Hypothalamus (tissue), 51 donors: ENCODE measurements at places on chromosomes 1 and 21.

- DNase-seq = no peak
Measured at GRCh38 chr1:214550013-214550856, 1.2 kb downstream of the PTPN14 start.

DNA sequence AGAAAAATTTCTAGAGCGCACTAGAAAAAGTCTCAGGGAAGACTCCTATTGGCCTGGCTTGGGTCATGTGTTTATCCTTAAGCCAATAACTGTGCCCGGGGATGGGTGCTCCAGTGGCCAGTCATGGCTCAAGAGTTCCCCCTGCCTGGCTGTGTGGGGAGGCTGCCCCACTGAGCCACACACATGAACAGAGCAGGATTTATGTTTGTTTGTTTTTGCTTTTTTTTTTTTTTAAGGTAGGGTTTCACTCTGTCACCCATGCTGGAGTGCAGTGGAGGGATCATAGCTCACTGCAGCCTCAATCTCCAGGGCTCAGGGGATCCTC lies 21.8 kb downstream of the EDN2 start:
- no peak for DNase-seq

GRCh38 chr1:158998781-158999161 lies 10.9 kb upstream of the IFI16 start:
- DNase-seq = no peak

- no peak for DNase-seq
Measured at GRCh38 chr1:193264313-193265065, 78.1 kb upstream of the B3GALT2 start.

- no peak for DNase-seq
Measured at GRCh38 chr21:14846621-14847020, 218.2 kb downstream of the NRIP1 start.

DNA sequence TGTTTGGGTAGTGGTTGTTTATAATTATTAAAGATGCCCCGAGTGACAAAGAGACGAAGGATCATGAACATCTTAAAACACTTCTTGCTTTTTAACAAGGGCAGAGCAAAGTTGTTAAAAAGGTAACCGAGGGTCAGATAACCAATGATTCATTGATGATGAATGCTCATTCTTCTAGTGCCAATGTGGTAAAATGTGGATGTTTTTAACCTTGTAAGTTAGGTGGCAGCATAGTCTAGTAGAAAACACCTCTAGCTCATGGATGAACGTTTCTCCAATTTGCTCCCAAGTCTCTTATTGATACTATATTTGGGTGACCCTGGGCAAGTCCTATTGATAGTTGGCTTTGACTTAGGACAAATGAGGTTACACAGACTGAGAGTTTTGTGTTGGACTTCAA lies 167.9 kb downstream of the KIF26B start:
- no peak for DNase-seq

GRCh38 chr21:45325206-45326168 lies 37.8 kb upstream of the POFUT2 start:
- DNase-seq = no peak

DNA sequence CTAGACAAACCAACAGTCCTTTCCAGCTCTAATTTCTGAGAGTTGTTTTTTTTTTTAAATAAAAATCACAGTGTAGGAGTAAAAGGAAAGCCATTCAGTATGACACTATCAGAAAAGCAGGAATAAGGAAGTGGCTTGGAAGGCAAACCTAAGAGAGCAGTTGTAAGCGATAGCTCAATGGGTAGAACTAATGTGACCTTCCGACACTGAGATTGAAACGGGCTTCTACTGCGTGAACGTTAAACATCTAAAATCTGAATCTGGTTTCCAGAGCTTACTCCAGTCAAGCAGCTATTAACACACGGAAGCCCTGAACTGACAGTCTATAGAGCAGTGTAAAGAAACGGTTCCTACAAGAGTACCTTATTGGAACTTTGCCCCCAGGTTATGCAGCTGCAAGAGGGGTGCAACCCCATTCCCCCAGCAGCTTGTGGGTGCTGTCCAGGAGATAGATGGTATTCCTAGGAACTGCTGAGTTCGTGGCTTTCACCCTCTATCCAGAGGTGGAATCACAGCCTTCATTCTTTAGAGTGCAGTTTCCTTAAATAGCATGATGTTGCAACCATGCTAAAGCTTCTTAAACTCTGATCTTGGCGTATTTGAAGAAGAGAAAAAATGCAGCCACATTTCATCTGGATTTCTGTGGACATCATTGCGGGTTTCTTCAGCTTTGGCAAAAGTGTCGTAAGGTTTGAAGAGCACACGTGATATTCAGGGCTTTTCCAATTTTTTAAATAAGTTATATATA lies 3.3 kb upstream of the IRF2BP2 start:
- DNase-seq = no peak

GRCh38 chr1:154751690-154752089 lies 118.4 kb downstream of the KCNN3 start:
- no peak for DNase-seq

GRCh38 chr1:167529829-167530474 lies 11.6 kb upstream of the CD247 start:
- no peak for DNase-seq

DNA sequence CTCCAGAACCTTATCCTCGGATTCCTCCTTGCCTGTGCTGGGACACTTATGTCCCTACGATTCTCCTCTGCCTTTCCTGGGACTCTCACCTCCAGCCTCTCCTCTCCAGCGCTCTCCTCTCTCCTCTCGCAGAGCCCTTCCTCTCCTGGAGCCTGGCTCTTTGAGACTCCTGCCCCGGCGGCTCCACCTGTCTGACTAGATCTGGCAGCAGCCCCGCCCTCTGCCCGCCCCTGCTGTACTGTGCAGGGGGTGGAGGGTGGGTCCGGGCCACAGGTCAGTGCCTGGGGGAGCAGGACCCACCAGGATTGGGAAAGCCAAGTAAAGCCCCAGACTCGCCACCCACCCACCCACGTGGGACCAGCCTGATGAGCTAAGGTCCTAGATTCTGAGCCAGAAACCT lies 1.6 kb downstream of the ELOVL1 start:
- no peak for DNase-seq

DNA sequence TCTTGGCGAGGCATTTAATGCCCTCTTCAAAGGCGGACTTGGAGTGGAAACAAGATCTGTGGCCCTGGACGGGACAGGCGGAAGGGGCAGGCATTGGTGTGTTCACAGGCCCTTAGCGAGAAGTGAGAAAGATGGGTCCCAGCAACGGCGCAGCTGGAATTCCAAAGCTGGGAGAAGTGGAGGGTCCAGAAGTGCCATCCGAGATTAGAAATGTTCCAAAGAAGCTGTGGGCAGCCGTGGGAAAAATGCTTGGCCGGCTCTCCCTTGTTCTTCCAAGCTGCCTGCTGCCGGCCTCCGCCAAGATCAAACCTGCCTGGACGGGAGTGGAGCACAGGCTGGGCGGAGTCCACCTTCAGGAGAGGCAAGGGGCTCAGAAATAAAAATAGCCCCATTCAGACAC lies 69.4 kb upstream of the ACTRT2 start:
- no peak for DNase-seq

DNA sequence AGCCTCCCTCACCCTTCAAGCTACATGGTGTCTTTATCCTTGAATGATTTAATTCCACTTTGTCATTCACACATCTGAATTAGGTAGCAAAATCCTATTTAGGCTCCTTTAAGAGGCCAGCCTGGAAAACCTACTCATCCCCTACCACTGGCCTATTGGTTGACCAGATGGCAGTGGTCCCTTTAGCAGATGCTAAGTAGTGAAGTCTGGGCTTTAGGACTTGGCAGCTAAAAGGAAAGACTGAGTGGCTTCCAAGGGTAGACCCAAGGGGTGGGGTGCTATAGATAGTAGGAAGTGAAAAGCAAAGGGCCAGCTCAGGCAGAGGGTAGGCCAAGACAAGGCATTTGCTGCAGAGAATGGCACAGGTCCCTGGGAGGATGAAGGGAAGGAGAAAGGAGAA lies 46.6 kb downstream of the KCNJ6 start:
- no peak for DNase-seq

DNA sequence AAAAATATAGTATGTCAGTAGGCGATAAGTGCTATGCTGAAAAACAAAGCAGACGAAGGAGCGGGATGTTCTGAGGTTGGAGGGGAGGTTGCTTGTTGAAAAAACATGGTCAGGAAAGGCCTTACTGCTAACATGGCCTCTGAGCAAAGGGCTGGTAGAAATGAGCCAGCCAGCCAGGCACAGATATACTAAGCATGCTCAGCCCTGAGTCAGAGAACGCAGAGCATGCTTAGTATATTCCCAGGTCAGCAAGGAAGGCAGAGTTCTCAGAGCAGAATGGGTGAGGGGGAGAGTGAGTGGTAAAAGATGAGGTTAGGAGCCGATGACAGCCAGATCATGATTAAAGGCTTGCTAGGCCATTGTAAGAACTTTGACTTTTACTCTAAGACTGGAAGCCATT lies 36.7 kb downstream of the ZBTB40 start:
- no peak for DNase-seq

- DNase-seq = no peak
Measured at GRCh38 chr1:192557841-192558595, 17.6 kb upstream of the RGS1 start.

- DNase-seq = no peak
Measured at GRCh38 chr21:36015045-36015444, 45.3 kb downstream of the SETD4 start.

DNA sequence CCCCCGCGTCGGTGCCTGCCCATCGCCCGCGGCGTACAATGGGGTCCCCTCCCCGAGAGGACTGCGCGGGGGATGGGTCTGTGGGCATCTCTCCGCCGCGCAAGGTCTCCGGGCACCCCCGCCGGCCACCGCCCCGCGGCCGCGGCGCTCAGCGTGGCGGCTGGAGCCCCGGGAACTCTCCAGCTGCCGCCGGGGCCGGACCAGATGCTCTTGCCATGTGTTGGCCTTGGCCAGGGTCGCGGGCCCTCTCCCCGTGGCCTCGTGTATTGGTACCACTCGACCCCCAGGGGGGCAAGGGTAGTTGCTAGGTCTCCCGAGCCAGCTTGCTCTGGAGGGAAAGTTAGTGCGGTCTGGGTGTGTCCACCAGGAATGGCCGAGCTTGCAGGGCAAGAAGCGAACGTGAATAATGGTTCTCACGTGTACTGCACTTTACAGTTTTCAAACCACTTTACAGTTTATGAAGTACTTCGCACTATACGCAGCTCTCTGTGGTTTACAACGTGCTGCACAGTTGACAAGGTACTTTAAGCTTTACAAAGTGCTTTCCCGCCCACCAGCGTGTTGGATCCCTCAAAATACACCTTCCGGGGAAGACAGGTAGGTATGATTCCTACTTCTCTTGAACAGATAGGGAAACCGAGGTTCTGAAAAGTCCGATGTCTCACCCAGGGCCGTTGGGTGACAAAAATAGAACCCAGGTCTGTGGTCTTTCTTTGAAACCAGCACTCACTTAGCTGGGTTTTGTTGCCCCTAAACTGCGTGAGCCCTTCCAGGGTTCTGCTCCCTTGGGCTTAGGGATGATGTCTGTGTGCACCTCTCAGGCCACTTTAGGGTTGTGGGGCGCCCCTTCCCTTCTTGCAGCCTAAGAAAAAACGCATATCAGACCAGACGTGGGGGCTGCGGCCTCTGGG lies 1.2 kb downstream of the EPHB2 start:
- DNase-seq = no peak

- DNase-seq = no peak
Measured at GRCh38 chr1:194698908-194699318, 1512.5 kb upstream of the B3GALT2 start.

- DNase-seq = no peak
Measured at GRCh38 chr1:19877821-19878636, 4.2 kb upstream of the OTUD3 start.

GRCh38 chr1:7501084-7501491 lies 270.0 kb upstream of the VAMP3 start:
- peak; percentile 45 for DNase-seq

- no peak for DNase-seq
Measured at GRCh38 chr1:68495532-68495931, 1.4 kb downstream of the DEPDC1 start.

DNA sequence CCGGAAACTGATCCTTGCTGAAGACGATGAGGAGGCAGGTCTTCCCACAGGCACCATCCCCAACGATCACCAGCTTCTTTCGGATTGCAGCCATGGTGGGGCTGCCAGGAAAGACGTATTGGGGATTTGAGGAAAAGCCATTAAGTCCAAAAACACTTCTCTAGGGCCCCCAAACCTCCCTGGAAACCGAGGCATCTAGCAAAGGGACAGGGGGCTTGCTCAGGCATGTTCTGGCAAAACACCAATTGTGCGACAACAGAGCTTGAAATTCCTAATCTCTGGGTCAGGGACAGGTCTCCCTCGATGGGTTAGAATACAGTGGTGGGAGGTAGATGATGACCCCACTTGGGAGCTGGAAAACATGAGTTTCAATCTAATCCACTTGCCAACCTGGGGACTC lies 3.2 kb downstream of the RHOC start:
- DNase-seq = no peak

- no peak for DNase-seq
Measured at GRCh38 chr21:14763695-14764064, 217.6 kb upstream of the SAMSN1 start.

DNA sequence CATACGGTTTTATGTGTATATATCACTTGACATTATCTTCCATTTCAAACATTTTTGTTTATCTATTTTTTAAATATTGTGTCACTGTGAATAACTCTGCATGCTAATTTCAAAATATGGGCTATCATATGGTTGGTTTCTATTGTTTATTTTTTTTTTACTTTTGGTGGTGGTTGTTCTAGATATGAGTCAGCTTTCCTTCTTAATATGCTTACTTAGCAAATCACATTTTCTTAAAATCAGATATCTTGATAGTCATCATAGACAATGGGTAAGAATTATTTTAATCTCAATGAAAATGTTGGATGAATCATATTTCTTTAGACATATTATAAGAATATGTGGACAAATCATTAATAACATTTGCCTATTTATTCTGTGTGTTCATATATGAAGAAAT lies 881.5 kb downstream of the BRINP3 start:
- no peak for DNase-seq

GRCh38 chr21:16199539-16199938 lies 469.8 kb downstream of the USP25 start:
- DNase-seq = no peak

DNA sequence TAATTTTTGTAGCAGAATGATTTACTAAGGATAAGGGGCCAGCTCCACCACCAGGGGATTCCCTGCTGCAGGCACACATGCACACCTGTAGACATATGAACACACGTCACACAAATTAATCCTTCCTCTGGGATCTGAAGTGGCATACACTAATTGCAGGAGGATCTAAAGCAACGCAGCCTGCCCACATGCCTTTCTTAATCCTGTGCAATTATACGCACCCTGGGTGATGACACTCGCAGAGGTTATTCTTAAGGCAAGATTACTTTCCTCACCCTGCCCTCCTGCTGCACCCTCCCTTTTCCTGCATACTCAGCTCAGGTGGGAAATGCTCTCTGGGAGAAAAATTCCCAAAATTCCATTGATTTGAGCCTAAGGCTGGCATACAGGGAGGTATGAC lies 7.5 kb upstream of the LORICRIN start:
- no peak for DNase-seq

- no peak for DNase-seq
Measured at GRCh38 chr1:180860535-180860934, 52.2 kb upstream of the KIAA1614 start.

- DNase-seq = no peak
Measured at GRCh38 chr1:157429601-157430240, 122.6 kb downstream of the FCRL5 start.
